ENCODE measurements at places on chromosomes 1 and 21.

- DNase-seq = no peak
Observed at GRCh38 chr1:67560580-67561255, 124.3 kb upstream of the GADD45A start.

DNA sequence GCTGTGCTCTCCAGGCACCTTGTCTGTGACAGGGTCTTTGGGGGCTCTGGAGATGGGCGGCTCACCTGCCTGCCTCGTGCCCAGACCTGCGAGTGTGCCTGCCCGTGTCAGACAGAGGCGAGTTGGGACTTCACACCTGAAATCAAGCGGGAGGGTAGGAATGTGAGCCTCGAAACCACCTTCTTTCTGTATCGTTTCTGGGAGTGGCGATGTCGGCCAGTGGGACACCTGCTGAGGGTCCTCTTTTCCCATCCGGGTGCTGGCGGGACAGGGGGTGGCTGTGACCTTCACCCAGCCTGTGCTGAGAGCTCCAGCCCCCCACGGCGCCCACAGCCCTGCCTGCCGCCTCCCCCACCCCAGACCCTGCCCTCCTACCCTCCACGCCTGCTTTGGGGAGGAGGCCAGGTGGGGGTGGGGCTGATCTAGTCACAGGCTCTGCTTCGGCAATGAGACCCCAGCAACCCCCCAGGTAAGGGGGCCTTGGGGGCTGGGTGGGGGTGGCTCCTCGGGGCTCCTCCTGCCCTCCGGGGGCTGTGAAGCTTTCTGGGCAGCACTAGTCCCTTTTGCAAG lies 15.6 kb upstream of the FAAP20 start:
- DNase-seq = no peak

- DNase-seq = no peak
Observed at GRCh38 chr1:200029035-200029821, 1.7 kb downstream of the NR5A2 start.

GRCh38 chr1:210907251-210907805 lies 226.6 kb downstream of the KCNH1 start:
- DNase-seq = no peak

DNA sequence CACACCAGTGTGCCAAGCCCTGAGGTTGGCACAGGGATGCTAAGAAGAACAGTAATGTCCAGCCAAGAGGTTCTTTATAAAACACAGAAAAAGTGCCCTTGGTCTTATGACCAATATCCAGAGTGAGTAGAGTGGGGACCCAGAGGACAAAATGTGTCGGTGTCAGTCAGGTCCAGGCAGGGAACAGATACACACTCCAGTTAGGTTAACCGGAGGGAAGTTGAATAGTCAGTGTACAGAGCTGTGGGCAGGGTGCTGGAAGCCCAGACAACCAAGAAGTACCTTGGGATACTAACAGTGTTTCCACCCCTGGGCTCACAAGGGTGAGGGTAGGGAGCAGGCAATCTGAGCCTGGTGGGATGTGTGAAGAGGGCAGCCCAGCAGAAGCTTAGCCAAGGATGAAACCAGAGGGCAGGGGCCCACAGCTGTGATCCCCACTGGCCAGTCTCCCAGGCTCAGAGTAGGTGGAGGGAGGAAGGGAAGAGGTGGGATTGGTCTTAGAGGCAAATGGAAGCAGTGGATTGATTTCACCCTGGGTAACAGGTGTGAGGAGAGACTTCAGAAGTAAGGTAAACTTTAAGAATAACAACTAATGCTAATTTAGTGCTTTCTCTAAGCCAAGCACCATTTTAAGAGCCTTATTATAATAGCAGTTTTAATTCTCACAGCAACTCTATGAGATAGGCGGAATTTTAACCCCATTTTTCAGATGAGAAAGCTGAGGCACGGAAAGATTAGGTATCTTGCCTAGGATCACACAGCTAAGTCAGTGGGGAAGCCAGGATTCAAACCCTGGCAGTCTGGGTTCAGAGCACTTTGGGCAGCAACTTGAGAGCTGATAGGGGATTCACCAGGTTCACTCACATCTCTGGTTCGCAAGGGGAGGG lies 143.4 kb upstream of the HOOK1 start:
- no peak for DNase-seq

DNA sequence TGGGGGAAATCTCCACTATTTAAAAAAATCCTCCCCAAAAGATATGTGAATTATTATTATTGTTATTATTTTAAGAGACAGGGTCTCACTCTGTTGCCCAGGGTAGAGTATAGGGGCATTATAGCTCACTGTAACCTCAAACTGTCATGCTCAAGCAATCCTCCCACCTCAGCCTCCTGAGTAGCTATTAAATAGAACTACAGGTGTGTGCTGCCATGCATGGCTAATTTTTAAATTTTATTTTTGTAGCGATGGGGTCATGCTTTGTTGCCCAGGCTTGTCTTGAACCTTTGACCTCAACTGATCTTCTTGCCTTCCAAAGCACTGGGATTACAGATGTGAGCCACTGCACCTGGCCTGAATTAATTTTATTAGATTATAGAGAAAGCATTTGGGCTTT lies 116.8 kb downstream of the RABGAP1L start:
- no peak for DNase-seq

DNA sequence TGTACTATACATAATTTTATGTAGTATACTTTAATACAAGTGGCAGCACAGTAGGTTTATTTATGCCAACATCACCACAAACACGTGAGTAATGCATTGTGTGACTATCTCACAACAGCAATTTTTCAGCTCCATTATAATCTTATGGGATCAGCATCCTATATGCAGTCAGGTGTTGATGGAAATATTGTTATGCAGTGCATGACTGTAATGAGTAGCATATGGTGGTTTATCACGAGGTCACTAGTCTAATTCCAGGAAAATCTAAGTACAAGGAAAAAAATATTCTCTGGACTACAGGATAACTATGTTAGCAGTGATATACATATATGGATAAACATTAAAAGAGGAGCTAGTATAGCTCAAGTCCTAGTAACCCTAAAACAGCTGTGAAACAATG lies 69.0 kb downstream of the ATP1B1 start:
- DNase-seq = no peak

DNA sequence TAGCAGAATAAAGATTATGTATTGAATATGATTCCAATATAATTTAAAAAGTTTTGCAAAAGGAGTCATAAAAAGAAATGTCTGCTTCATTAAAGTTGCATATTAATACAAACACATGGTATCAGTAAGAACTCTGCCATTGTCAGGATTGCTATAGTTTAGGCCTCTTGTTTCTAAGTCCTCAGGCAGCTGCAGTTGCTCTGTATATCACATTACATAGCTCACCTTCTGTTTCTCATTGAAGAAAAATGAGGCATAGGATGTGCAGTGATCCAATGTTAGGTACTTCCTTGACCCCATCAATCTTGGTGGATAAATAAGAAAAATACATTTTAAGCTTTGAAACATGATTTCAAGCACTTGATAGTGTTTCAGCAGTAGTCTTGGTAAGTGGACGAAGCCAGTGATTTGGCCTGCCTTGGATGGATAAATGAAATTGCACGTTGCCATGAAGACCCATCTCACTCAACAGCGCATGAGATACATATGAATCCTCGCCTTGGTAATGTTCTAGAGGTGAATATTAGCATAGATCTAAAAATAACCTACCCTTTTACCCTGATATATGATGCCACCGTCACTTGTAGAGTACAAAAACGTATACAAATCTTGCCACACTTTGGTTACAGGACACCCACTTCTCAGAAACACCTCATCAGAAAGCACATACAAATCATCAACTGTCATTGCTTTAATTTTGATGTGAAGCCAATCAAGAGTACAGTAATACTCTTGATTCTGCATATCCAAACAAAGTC lies 25.3 kb downstream of the ZFYVE9 start:
- DNase-seq = no peak

DNA sequence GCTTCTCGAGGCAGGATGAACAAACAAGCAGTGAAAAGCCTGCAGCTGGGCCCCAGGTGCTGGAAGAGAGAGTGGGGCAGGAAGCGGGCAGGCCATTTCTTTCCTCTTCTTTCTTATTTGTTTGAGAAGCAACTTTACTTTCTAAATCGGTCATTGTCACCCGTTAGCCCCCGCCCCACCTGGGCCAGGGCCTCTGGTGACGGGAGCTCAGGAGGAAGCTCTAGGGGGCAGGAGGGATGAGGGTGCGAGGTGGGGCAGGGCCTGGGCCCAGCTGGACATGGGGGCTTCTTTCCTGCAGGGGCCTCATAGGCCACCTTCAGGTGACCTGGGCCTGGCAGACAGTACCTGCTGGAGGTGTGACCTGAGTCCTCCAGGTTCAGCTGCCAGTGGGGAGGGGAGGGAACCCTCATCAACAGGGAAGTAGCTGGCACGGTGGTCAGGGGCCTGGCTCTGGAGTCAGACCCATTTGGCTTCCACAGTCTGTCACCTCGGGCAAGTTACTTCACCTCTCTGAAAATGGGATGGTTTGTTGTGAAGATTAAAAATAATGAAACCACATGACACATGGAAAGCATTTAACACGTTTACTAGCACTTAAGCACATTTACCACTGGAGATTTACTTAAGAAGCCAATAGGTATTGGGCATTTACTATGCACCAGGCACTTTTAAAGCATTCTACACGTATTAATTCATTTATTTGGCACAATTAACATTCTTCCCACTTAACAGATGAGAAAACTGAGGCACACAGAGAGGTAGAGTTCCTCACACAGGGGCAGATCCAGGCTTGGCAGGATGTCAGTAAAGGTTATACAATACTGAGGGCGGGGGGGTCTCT lies 54.1 kb upstream of the ID3 start:
- DNase-seq = no peak

DNA sequence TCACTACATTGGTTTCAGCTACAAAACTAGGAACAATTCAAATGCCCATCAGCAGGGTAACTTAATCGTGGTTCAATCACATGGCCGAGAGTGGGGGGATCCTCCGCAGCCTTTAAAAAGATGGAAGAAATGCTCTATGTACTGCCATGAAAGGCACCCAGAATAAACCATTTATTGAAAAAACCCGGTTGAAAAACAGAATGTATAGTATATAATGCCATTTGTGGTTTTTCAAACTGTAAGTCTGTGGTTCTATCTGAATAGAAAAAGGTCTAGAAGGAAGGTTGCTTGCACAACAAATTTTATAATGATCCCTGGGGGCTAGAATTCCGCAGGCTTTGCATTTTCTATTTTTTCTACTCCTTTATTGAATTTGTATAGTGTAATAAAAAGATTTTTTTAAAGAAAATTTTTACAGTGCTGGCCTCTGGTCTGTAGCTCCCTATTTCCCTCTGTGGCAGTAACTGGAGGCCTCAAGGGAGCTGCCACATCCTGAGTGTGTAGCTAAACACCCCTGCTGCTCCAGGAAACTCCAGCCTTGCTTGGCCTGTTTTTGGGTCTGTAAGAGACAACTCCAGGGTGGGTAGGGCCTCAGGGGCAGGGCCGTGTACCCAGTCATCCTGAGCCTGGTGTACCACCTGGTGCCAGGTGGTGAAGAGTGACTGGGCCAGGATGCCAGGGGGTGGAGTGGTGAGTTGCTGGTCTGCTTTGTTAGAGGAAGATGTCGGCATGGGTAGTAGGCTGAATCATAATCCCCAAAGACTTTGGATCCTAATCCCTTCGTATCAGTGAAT lies 51.5 kb upstream of the EPS8L3 start:
- no peak for DNase-seq

DNA sequence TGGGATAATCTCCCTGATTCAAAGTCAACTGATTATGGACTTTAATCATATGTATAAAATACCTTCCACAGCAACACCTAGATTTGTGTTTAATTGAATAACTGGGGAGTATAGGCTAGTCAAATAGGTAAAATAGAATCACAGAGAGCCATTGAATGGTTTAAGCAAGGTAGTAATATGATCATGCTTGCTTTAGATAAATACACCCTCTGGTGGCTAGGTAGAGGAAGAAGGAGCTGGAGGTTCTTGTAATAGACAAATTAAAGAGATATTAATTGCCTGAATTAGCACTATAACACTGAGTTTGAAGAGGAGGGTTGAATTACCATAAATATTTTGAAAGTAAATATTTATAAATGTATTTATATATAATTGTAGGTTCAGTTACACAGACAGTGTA lies 40.3 kb downstream of the DIRAS3 start:
- no peak for DNase-seq

DNA sequence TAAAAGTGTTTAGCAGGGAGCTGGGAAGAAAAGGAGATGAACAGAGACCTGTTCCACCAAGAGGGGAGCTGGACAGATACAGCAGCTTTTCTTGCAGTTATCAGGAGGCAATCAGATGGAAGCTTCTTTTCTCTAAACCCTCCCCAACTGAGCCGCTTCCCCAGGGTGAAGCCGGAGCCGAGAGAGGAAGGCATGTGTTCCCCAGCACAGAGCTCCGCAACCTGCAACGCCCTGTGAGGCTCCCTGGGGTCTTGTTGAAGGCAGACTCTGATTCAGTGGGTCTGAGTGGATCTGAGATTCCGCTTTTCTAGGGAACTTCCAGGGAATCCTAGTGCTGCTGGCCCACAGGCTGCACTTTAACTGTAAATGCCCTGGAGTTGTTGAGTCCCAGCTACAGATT lies 139.1 kb upstream of the COA6 start:
- no peak for DNase-seq

DNA sequence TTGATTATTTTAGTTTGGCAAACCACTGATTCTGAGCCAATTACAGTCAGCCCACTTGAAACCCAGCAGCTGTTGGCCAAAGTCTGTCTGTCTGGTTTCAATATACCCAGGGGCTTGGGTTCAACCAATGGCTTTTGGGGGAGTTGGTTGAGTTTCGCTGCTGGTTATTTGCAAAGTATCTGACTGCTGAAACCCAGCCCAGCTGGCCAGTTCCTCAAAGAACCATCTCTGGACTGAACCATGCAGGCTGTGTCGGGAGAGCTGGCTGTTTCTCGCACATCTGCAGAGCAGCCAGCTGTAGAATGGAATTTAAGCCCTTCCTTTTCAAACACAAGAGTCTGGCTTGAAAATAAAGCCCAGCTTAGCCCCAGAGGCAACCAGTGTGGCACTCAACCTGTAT lies 66.0 kb upstream of the PAX7 start:
- DNase-seq = no peak

- DNase-seq = no peak
Observed at GRCh38 chr21:32537569-32537881, 47.8 kb downstream of the TCP10L start.

- DNase-seq = peak; percentile 49
Observed at GRCh38 chr1:226820941-226821718, 49.3 kb upstream of the PSEN2 start.

- no peak for DNase-seq
Observed at GRCh38 chr1:18945401-18945849, 11.1 kb downstream of the IFFO2 start.

GRCh38 chr1:156862997-156863599 lies 2.4 kb downstream of the NTRK1 start:
- no peak for DNase-seq

- no peak for DNase-seq
Observed at GRCh38 chr1:43849670-43850069, 83.9 kb upstream of the ARTN start.

GRCh38 chr1:183873642-183874041 lies 68.7 kb downstream of the RGL1 start:
- DNase-seq = no peak

GRCh38 chr1:10498231-10498630 lies 23.5 kb downstream of the PEX14 start:
- no peak for DNase-seq

GRCh38 chr1:60936163-60936562 lies 146.2 kb upstream of the NFIA start:
- DNase-seq = no peak

- no peak for DNase-seq
Observed at GRCh38 chr1:110383251-110383990, 7.4 kb downstream of the SLC16A4 start.
